ENCODE measurements at places on chromosomes 1 and 21. TPM values are rescaled to one million over a fixed set of nuclear protein-coding genes. Genes with fewer than 3 reads are reported as not detected.

TSSK3 gene
- 0.28 TPM for total RNA-seq

KIAA1614 gene
- 0.94 TPM for total RNA-seq

IBA57 gene
- 4.2 TPM for total RNA-seq

DNA sequence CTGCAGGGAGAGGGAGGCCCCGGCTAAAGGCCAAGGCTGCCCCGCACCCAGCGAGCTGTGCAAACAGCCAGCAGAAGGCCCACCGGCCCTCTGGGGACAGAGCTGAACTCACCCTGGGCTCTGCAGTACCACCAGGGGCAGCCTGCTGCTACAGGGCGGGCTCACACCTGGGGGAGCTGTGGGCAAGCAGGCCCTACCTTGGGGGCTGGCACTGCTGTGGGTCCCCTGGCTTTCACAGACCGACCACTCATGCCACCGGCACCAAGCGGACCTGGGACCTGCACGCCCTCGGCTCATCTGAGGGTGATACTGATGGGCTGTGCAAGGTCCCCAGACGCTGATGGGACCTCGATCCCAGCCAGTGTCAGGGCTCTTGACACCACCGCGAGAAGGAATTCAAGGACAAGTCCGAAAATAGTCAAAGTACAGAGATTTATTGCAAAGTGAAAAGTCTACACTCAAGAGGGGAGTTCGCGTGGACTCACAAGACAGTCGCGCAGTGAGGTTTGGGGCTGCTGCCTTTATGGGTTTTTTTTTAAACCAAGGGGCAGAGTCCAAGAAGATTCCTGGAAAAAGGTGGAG, 61.0 kb upstream of the ADARB1 start:
- DNase-seq = no peak

DNA sequence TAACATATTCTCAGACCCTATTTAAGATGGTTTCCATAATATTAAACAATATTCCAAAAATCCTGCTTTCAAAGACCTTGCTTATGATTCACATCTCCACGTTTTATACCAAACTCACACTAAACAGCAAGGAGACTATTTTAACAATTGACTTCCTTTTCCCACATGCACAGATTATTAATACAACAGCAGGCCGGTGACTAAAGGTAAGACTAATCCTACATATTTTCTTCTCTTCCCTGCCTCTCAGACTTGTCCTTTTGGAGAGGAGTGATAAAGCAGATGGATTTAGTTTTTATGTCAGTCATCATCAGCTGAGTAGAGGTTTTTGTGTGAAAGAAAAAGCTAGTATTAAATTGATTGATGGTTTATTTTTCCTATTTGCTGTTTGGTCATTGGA, 400.6 kb downstream of the NTNG1 start:
- no peak for DNase-seq

Data from thymus (tissue), 14 donors.